ENCODE measurements at places on chromosomes 1 and 21. TPM values are rescaled to one million over a fixed set of nuclear protein-coding genes. Genes with fewer than 3 reads are reported as not detected.

DNA sequence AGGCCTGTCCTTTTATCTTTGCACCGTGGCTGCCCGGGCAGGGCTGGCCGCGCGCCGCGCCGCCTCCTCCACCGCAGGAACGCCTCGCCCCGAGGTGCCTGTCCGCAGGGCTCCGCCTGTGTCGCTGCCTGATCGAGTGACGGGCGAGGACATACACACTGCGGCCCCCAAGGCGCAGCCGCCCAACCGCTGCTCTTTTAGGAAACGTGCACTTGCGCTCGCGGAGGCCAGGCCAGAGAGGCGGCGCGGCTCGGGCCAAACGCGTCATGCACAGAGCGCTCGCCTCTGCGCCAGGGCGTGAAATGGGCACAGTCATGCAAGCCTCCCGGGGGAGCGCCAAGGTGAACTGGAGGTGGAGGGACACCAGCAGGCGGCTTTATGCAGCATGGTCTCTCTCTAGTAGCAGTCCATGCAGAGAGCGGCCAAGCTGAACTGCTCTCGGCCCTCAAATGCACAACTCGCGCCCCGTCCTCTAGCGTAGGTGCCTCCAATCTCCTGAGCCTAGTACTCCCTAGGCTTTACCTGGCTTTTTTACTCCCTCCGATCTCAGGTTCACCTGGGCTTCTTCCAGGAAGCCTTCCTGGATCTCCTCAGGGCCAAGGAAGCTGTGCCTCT is 12.9 kb downstream of the TRABD2B start:
- DNase-seq, result no peak

DNA sequence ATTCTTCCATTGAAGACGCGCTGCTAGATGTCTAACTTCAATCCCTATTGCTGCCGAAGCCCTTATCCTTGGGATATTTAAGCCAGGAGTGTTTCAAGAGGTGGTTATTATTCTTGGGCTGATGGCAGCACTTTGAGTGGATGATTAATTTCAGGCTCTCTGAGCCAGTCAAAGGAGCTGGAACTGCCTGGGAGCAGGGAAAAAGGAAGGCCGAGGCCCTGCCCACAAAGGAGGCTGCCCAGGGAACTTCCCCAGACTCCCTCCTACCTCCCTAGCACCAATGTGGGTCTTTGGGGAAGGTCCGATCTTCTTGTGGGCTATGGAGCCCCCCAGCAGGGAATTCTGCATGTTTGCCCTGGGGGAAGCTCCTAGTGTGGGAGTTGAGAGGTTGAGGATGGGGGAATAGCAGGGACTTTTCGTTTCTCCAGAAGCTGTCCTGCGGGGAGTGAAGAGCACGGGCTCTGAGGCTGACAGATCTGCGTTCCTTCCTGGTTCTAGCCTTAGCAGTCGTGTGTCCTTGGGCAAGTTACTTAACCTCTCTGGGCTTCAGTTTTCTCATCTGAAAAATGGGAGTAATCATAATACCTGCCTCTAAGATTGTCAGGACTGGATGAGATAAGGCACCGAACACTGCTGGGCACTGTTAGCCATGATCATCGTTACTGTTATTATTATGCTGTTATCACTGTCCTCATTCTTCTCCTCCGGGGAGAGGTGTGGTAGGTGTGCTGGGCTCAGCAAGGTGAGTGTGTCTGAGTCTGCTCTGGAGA is 6.3 kb downstream of the KCNQ4 start:
- no peak for DNase-seq

DNA sequence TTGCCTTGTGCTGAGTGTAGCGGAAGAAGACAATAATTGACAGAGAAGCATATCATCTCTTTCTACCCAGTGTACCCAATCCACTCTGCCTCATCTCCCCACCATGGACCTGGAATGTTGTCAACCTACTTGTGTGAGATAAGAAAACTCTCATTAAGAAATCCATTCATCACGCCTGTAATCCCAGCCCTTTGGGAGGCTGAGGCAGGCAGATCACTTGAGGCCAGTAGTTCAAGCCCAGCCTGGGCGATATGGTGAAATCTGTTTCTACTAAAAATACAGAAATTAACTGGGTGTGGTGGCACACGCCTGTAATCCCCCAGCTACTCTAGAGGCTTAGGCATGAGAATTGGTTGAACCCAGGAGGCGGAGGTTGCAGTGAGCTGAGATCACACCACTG is 209.6 kb downstream of the PBX1 start:
- no peak for DNase-seq

Gene ZC3H12A
- total RNA-seq, result 205 TPM

GRCh38 chr1:68361346-68361910 is 88.3 kb downstream of the RPE65 start:
- no peak for DNase-seq

Gene GPR153
- total RNA-seq, result 0.65 TPM

- DNase-seq, result no peak
Measured at GRCh38 chr1:197557302-197557701, 218.0 kb downstream of the DENND1B start.

Measured in CD8-positive, alpha-beta T cell (primary cell).